NB4 (cell line): ENCODE measurements at places on chromosomes 3 and 15.

DNA sequence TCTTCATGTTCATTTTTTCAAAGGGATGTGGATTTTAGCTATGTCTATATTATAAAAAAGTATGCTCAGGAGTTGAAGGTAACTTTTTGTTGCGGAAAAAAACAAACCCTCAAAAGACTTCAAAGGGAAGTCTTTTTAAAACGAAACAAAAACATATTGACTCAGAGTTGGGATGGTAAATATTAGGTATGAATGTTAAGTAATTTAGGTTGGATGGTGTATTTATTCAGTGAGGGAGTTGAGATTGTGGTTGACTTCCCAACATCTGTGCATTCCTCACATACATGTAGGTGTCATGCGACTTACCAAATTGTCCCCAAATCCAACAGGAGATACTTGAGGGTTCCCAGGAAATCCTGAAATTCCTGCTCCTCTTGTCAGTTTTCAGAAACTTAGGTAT, 32.7 kb upstream of the PLSCR5 start:
- DNase-seq: no peak

DNA sequence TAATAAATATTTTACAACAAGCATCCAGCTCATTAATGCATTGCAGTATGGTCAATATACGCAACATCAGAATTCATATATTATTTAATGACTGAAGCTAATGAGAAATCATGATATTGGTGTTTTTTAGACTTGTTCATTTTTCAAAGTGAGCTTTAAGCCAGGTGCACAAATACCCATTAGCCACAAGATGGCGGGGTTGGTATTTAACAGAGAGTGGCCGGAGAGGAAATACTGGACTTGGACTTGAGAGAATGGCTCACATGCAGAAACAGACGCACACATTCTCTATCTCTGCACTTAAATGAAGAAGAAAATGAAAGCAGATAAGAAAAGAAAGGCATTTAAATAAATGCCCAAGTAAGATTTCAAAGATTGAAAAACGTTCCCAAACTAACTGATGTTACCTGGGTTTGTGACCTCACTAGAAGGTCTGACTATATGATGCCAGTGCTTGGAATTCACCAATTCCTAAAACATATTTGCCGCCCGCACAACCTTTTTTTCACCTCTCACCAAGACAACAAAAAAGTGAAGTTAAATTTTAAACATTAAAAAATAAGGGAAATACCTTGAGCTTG, 21.2 kb upstream of the CRBN start:
- DNase-seq: peak; percentile 64

DNA sequence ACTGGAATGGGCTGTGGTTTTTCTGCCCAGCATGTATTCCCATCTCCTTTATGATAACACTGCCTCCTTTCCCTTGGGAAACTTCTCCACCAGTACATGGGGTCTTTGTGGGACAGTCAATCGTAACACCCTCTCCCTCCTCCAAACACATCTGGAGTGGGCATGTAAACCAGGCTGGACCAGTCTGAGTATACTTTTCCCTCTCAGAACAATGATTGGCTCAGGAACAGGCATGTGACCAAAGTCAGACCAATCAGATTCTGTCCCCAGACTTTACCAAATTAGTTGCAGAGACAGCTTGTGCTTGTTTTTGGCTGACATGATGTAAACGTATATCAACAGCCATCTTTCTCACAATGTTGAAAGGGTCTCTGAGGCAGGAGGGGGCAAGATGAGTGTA, 97.1 kb upstream of the CRBN start:
- no peak for DNase-seq

- no peak for DNase-seq
Measured at GRCh38 chr3:111545349-111545748, 3.4 kb downstream of the CD96 start.

- DNase-seq: no peak
Measured at GRCh38 chr3:62567097-62568021, 194.0 kb upstream of the FEZF2 start.

- no peak for DNase-seq
Measured at GRCh38 chr3:12027184-12027846, 23.1 kb downstream of the SYN2 start.

GRCh38 chr3:153096731-153097131, 65.3 kb upstream of the RAP2B start:
- DNase-seq: no peak

- peak; percentile 19 for DNase-seq
Measured at GRCh38 chr3:45992821-45993221, 2.8 kb downstream of the FYCO1 start.

GRCh38 chr3:67858492-67858891, 204.1 kb upstream of the SUCLG2 start:
- DNase-seq: no peak

- DNase-seq: no peak
Measured at GRCh38 chr3:172218350-172219323, 179.3 kb downstream of the FNDC3B start.
